ENCODE measurements at places on chromosomes 11 and 22. TPM values are rescaled to one million over a fixed set of nuclear protein-coding genes. Genes with fewer than 3 reads are reported as not detected.

The SCO2 gene
- 12.8 TPM for total RNA-seq

The PHLDB1 gene
- 2.7 TPM for total RNA-seq

DNA sequence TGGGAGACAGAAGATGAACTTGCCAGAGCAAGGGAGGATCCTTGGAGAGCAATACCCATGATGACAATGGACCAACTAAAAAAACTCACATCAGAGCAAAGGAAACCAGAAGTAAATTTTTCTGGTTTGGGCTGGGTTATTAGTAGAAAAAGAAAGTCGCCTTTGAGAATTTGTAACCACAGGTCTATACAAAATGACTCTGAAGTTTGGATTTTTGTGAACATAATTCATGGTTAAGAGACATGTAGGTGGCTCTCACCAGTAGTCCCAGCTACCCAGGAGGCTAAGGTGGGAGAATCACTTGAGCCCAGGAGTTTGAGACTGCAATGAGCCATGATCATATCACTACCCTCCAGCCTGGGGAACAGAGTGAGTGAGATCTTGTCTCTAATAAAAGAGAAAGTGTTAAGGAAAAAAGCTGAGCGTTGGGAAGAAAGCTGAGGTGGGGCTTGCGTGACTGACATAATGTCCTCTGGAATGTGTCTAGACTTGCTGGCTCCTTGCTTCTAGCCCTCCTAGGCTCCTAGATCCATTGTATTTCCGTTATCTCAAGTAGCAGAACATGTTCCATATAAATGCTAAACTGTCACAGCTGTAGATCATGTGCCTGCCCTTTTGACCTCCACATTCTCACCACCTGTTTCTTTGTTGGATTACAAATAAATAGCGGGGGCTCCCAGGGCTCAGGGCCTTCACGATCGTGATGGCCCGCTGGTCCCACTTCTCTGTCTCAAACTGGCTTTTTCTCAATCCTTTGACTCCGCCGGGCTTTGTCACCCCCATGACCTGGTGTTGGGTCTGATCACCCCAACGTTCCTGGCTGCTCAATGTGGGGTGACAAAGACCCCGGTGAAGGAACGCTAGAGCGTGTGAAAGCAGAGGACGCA lies 56.2 kb upstream of the SC5D start:
- H3K4me3 ChIP-seq = peak overlapping the region; percentile 24
- peaks cover 30% of the 10 kb centered on the region for H3K27me3 ChIP-seq
- H3K27ac ChIP-seq = no peak overlapping the region

DNA sequence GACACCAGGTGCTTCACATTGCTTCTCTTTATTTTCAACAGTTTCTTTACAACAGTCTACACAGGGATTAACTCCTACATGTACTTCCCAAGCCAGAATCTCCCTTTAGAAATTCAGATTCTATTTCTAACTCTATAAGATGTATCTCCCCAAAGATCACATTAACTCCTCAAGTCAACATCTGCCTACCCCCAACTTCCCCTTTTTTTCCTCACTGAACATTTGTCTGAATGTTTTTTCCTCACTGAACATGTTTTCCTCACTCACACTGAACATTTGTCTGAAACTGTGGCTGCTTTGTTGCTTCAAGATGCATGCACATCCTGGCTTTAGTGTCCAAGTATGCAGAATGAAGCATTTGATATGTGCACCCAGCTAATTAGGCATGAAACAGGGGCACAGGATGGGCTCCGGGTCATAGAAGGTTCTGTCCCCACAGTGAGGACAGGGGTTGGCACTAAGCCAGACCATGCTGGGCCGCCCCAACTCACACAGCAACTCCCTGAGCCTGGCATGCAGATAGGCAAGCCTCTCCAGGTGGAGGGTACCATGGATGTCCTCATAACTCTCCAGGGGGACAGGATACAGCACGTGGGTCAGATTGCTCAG lies 11.3 kb downstream of the PRAME start:
- no peak for DNase-seq
- H3K36me3 ChIP-seq = no peaks in the 10 kb centered on the region
- no peaks in the 10 kb centered on the region for H3K4me1 ChIP-seq
- no peak overlapping the region for H3K4me3 ChIP-seq
- H3K27me3 ChIP-seq = peaks cover 19% of the 10 kb centered on the region

GRCh38 chr22:32830473-32830872 lies 29.0 kb downstream of the TIMP3 start:
- H3K27ac ChIP-seq = no peak overlapping the region
- H3K4me1 ChIP-seq = peaks cover 3% of the 10 kb centered on the region
- no peak for DNase-seq
- no peak overlapping the region for H3K4me3 ChIP-seq

- no peak for DNase-seq
- peaks cover 5% of the 10 kb centered on the region for H3K36me3 ChIP-seq
- peaks cover 5% of the 10 kb centered on the region for H3K4me1 ChIP-seq
- H3K4me3 ChIP-seq = no peak overlapping the region
- H3K27me3 ChIP-seq = no peaks in the 10 kb centered on the region
- H3K27ac ChIP-seq = no peak overlapping the region
Measured at GRCh38 chr11:111357150-111358037, 21.7 kb downstream of the POU2AF1 start.

Measured in activated naive CD8-positive, alpha-beta T cell treated with anti-CD3 and anti-CD28 coated beads, Interleukin-2, amount 10 ng/mL, durations not matched to agents 7 days and 5 days (primary cell).